Activated CD4-positive, alpha-beta T cell treated with anti-CD3 and anti-CD28 coated beads for 1 hour (primary cell): ENCODE measurements at places on chromosomes 7 and 10.

DNA sequence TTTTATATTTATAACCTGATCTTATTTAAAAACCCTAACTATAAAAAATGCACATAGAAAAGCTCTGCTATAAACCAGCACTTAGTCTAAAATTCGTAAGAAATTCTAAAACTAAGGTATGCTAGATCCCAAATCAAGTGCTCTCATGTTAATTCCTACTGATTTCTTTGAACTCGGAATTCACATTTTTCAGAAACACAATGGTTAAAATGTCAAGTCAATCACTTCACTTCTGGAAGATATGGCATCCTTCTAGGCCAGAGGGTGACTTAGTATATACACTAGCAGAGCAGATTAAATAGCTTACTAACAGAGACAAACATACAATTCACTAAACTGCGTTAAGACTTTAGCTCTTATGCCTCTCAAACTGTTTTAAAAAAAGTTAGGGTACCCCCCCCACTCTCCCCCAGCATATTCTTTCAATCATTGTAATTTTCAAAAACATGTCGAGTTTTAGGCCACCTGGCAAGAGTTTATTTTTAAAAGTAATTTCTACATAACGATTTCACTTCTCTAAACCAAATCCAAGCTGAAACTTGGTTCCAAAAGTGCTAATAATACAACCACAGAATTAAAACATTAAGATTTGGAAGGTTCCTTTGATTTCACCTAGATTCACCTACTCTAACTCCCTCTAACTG is 129.4 kb downstream of the NRBF2 start:
- no peak for DNase-seq

DNA sequence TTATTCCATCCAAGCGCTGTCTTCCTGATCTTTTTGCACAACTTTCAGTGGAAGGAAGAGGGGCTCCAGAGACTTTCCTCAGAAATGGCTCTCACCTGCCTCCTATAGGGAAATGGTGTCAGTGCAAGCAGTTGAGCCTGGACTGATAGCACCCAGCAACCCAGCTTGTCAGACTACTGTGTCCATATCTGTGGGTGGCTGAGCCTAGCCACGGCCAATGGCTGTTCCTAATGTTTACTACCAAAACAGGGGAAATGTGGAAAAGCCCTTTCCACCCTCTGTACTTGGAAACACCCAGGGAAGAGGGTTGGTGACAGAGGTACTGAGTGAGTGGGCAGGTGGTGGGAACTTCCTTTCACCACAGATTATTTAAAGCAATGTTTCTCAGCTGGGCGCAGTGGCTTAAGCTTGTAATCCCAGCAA is 4.3 kb upstream of the YKT6 start:
- no peak for DNase-seq

DNA sequence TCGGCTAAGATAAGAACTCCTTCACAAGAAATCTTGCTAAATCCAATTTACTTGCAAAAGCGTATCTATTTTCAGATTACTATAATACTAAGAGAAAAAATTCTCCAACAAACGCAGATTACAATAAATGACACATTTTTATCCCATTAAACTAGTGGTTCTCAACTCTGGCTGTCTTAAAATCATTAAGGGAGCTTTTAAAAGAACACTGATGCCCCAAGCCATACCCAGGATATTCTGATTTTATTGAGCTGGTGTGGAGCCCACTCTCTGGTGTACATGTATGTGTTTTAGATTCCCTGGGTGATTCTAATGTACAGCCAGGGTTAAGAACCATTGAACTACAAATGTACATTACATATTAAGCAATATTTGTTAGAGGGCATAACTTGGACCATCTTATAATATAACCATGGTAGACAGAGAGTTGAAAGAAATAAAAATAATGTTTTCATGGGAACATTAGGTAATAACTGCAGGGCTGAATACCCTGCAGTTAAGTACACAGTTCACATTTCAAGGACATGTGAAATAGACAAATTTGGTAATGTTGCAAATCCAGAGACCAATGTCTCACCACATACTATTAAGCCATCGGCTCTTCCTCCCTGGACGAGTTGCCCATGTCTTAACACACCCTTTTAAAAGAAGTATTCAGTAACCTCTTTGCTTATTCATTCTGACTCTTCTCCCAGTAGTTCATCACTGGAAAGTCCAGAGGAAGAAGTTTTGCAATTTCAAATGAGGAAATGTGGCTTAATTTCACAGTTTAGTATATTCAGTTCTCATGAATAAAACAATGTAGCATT is 6.2 kb downstream of the GSAP start:
- DNase-seq: no peak

- no peak for DNase-seq
Observed at GRCh38 chr10:58275908-58276307, 6.9 kb downstream of the CISD1 start.

DNA sequence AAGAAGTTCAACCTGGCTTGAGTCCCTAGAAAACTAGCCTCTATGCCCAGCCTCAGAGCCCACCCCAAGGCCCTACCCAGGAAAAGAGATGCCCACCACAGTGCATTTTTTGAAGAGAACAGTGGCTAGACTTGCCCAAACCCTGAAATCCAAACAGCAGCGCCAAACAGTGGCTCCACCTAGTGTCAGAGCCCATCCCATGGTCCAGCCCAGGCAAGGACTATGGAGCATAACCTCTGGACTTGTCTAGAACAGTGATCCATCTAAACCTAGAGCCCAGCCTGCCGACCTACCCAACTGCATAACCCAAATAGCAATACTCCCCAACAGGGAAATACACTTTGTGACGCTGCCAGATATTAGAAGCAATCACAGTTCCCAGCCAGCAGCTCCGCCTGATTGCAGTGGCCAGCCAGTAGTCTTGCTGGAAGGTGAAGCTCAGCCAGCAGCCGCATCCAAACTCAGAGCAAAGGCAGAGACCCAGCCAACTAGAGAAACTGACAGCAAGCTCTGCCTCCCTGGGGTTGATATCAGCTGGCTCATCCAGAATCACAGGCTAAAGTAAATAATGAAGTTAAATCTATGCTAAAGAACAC is 44.5 kb downstream of the HBP1 start:
- no peak for DNase-seq

- DNase-seq: no peak
Observed at GRCh38 chr10:79404231-79404609, 41.2 kb downstream of the ZCCHC24 start.

- no peak for DNase-seq
Observed at GRCh38 chr10:131751827-131752775, 148.7 kb upstream of the PPP2R2D start.

- no peak for DNase-seq
Observed at GRCh38 chr10:132197271-132198067, 10.7 kb downstream of the DPYSL4 start.

- no peak for DNase-seq
Observed at GRCh38 chr10:17049195-17049594, 80.4 kb downstream of the CUBN start.

- DNase-seq: no peak
Observed at GRCh38 chr7:147833557-147833956, 757.0 kb upstream of the C7orf33 start.

- no peak for DNase-seq
Observed at GRCh38 chr7:70638158-70639107, 493.5 kb upstream of the GALNT17 start.

DNA sequence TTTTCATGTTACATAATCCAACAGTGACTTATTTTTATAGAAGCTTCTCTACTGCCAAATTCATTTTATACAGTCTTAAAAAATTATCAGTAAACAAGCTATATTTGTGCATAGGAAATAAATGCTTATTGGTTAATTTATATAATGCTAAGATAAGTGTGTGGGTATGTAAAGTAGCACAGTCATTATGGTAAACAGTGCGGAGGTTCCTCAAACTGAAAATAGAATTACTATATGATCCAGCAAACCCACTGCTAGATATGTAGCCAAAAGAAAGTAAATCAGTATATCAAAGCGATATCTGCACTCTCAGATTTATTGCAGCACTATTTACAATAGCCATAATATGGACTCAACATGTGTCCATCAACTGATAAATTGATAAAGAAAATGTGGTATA is 71.1 kb downstream of the ATRNL1 start:
- no peak for DNase-seq

GRCh38 chr10:116825901-116826300 is 23.4 kb upstream of the ENO4 start:
- DNase-seq: no peak

DNA sequence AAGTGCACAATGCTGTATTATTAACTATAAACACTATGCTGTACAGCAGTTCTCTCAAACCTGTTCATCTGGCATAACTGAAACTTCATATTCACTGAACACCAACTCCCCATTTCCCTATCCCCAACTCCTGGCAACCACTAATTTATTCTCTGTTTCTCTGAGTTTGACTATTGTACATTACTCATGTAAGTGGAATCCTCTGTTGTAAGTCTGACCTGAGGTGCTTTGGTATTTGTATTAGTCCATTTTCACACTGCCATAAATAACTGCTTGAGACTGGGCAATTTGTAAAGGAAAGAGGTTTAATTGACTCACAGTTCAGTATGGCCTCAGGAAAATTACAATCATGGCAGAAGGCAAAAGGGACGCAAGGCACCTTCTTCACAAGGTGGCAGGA is 266.3 kb downstream of the PPP1R3A start:
- DNase-seq: no peak

GRCh38 chr10:71597821-71598498 is 121.6 kb downstream of the C10orf105 start:
- DNase-seq: no peak

DNA sequence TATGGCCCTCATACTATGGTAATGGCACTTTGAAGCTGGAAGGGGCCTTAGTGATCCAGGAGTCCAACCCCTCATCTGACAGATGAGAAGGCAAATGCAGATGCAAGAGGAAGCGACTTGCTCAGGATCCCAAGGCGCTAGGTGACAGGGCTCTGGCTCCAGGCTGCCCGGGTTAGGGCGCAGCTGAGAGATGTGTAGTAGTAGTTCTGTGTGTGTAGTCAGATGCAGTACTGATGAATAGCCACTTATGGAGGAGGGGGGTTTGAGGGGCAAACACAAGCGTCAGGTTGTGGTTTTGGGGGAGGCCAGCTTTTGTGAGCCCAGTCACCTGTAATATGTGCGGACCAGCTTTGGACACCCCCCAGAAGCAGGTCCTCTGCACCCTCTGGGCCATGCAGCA is 4.8 kb downstream of the ADRA2A start:
- no peak for DNase-seq

- no peak for DNase-seq
Observed at GRCh38 chr7:100154651-100155491, 3.7 kb downstream of the TRAPPC14 start.

DNA sequence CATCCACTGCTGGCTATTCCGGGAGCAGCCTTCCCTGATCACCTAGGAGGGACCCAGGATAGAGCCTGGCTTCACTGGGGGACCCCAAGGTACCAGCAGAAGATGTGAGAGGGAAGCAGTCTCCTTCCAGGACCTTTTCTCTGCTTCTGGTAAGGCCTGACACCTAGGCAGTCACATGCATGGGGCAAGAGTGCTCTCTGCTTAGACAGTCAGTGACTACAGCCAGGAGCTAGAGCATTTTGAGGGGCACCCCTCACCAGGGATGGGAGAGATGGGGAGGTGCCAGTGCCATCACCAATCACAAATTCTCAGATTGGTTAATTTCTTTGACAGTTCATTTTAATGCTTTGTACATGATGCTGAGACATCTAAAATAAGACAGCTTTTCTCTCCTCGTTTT is 13.9 kb upstream of the ADO start:
- no peak for DNase-seq
